ENCODE measurements at places on chromosomes 2 and 18.
A peak's percentile ranks its signal among the peaks of the same experiment; 100 is the strongest.

DNA sequence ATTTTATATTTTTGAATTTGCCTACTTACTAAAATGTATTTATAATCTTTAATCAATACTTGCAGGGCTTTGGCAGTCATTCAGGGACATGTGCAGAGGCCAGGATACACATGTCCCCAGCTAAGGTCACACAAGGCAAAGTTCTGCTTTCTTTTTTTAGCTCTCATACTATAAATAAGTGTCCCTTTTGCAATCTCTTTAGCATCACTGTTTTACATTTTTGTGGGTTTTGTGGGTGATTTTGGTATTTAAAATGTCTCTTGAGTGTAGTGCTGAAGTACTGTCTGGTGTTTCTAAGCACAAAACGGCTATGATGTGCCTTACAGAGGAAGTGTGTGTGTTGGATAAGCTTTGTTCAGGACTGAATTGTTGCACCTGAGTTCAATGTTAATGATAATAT, 309.0 kb upstream of the GULP1 start:
- no peak for DNase-seq

- no peak for DNase-seq
These were observed 6.7 kb downstream of the PLA2R1 start for GRCh38 chr2:160055726-160056108.

GRCh38 chr2:28991021-28991420, 9.9 kb downstream of the TOGARAM2 start:
- no peak for DNase-seq

DNA sequence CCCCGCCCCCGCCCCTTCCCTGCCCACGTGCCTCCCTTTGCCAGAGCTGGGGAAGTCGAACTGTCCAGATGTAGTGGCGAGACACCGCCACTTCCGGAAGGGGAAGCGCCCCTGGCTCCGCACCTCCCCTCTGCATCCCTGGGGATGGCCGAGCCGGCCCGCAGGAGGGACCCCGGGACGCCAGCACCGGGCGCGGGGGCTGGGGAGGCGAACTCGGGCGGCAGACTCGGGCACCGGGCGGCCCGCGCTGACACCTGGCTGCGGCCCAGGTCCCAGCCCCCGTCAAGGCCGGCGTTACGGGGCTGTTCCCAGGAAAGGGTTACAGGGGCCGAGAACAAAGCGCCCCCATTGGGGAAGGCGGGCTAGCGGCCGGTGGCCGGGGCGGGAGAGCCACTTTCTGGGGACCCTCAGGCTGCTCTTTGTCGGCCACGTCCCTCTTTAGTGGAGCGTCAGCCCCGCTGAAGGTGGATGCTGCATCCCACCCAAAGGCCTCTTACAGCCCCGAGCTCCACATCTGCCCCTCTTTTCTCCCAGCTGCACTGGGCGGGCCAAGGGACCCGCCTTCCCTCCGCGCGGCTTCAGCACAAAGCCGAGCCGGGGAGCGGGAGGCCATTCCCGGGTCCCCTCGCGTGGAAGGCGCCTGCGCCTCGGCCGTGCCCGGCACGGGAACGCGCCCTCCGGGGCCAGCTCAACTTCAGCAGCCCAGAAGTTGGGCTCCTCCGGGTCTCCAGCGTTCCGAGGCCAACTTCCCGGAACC, 1.3 kb downstream of the SDC1 start:
- no peak for DNase-seq

GRCh38 chr2:128488434-128488833, 169.8 kb upstream of the HS6ST1 start:
- no peak for DNase-seq

DNA sequence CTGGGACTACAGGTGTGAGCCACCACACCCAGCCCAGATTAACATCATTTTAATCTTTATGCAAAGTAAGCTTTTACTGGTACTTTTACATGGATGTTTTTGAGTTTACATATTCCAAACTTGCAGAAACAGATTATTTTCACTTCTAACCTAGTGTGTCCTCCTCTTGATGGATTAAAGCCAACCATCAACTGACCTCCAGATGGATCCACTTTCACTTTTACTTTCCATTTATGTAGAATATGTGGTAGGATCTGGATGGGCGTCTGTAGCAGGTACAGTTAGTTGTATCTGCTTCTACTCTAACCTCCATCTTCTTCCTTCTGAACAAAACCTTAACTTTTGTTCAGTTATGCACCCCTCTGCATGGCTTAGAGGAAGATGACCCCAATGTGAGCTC, 264.1 kb downstream of the CDH20 start:
- no peak for DNase-seq

DNA sequence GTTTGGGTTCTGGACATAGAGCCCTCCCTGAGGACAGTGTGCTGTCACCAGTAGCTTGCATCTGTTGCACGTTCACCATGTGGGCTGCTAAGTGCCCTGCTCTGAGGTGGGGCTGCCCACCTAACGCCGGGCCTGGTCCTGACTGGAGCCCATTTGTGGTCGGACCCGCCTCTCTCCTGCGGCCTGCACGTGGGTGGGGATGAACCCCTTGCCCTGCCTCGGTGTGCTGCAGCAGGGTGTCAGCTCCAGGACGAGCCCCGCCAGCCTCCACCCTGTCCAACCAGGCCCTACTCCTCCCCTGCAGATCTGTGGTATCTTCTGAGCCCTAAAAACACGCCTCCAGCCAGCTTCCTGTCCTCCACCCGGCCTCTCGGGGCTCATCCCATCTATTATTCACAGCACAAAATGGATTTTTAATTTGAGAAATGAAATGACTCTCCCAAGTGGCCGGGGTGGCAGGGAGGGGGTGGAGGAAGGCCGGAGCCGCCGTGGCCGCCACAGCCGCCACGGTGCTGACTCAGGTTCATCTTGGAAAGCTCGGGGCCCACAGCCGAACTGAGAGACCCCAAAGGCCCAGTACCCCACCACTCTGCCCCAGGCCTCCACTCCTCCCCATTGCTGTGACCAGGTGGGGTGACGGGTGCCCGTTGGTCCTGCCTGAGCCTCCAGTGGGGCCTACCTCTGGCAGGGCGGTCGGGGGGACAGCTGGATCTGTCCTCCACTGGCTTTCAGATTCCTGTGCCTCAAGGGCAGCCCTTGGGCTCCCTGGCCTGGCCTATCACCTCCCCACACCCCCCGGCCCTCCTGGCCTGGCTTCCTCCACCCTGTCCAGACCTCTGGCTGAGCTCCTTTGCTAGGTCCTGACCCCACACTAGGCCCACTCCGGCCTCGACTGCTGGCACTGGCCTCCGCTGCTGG, 2.8 kb upstream of the ECEL1 start:
- no peak for DNase-seq

DNA sequence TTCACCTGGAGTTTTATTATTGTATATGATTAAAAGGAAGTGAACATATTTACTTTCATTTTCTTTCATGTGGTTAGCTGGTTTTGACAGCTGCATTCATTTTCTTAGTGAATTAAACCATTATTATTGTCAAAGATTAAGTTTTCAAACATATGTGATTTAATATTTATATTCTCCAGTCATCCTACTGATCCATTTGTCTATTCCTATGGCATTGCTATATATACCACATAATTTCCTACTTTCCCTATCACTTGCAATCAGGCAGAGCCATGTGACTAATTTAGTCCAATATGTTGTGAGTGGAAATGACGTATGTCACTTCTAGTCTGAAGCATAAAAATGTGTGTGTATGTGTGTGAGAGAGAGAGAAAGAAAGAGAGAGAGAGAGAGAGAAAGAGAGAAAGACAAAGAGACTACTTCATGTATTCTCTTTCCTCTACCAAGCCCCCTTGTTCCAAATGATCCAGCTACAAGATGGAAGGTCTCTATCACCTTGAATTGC, 12.0 kb upstream of the TACR1 start:
- peak; percentile 34 for DNase-seq

GRCh38 chr2:159118859-159119500, 150.5 kb downstream of the TANC1 start:
- no peak for DNase-seq

GRCh38 chr18:76521417-76522121, 26.5 kb upstream of the ZNF516 start:
- no peak for DNase-seq

DNA sequence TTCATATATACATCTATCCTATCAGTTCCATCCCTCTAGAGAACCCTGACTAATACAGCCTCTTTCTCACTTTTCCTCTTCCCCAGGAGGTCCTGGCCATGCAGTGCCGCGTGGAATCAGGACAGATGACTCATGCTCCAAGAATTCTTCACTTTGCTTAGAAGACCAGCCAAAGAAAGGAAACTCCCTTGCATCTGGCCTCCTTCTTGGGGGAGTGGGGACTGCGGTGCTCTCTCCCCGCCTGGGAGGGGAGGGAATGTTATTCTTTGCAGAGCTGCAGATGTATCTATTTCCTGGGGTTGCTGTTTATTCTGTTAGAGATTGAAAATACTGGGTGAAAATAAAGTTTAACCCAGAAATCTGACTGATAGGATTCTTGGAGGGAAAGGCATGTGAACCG, 111.5 kb upstream of the SH3BP4 start:
- DNase-seq, result no peak

Data from CD4-positive, alpha-beta memory T cell (primary cell).